Caki2 (cell line): ENCODE measurements at places on chromosomes 3 and 15. TPM values are rescaled to one million over a fixed set of nuclear protein-coding genes. Genes with fewer than 3 reads are reported as not detected.

HIGD2B gene
- not detected in 2 replicates for total RNA-seq

FBXW12 gene
- total RNA-seq: not detected in 2 replicates

CPNE9 gene
- not detected in 2 replicates for total RNA-seq

FHIT gene
- total RNA-seq: 0.35 and 4.8 TPM in 2 replicates

PYGO1 gene
- 0.96 and 1.9 TPM in 2 replicates for total RNA-seq

ZBBX gene
- total RNA-seq: 12.2 TPM in 1 of 2 replicates, not detected in the other

CALML4 gene
- 0.27 and 1.8 TPM in 2 replicates for total RNA-seq

CHRNA3 gene
- not detected in 2 replicates for total RNA-seq

AP3B2 gene
- 5.3 and 6.7 TPM in 2 replicates for total RNA-seq

CFAP161 gene
- 0.98 TPM in 1 of 2 replicates, not detected in the other for total RNA-seq

DNA sequence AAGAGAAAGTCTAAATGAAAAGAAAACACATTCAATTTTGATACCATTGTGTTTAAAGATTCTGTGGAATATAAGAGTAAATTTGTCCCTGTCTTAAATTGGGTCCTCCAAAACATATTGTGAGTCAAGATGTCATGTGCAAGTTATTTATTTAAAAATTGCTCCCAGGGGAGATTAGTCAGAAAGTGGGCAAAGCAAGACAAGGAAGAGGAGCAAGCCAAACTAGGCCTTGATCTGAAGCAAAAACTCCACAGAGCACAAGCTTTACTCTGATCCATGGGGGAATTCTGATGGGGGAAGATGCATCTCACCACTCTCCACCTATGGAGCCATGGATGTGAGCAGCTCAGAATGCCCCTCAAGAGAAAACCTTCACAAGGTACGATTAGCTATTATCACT is 342.8 kb upstream of the IL12A start:
- DNase-seq: no peak

GRCh38 chr3:148958696-148959095 is 32.6 kb upstream of the GYG1 start:
- DNase-seq: no peak

DNA sequence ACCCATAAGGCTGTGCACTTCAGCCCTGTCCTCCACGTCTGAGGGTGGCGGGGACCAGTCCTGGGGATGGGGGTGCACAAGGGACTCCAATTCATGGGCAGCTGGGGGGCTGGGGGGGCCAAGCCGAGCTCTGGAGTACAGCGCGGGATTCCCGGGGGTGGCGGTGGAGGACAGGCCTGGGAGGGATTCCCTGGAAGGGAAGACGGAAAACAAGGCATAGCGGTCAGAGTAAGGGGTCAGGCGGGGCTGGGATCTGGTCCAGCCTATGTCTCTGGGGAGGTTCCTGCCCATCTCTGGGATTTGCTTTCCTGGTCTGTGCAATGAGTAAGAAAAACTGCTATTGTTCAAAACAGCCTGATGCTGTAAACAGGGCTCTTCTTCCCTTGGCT is 8.1 kb upstream of the IGDCC3 start:
- DNase-seq: no peak

GRCh38 chr15:67059127-67059553 is 6.3 kb upstream of the SMAD3 start:
- DNase-seq: no peak

DNA sequence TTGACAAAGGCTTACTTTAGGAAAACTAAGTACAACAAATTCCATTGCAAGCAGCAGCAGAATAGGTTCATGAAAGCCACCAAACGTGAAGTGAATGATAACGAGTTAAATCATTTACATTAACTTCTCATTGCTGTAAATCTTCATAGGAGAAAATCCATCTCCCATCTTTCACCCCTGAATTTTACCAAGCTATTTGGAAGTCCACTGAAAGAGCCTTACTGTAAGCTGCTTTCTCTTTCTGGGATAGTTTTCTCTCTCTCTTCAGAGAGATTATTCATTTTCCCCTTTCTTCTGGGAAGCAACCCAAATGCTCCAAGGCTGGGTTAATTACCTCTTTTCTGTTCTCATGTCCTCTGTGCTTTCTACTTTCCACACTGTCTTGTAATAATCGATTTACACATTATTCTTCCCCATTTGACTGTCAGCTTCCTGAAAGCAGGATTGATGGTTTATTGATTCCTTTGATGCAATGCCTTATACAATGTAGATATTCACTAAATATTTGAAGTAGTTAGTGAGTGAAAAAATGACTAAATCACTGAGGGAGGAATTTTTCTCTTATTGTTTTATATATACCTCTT is 914.3 kb upstream of the ARPP21 start:
- DNase-seq: no peak

DNA sequence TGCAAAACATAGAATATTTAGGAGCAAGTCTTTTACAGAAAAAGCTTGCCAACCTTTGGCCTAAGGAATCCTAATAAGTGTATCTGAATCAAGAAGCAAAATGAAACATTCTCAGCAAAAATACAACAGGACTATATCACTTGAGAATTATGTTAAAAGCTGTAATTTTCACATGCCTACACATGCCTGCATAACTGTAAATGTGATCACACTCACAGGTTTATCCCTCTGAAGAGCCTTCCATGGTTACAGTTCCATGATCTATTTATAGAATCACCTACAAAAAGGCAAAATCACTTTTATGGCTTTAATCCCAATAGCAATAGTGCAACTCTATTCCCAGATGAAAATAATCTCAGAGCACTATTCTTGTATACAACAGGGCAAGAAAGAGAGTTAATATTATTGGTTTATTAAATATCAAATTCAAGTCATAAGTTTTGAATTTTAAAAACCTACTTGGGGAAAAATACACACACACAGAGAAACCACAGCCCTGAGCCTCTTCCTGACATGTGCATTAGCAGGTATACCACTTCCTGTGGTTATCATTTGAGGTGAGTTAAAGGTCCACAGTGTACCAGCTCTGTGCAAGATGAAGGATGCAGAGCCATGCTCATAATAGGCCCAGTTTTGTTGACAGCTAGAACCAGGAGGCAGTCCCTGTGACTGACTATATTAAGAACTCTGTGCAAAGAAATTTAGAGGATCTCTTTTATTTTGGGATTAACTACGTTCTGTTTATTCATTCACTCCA is 252.5 kb upstream of the TGFBR2 start:
- DNase-seq: no peak

GRCh38 chr3:60228823-60229222 is 1022.4 kb downstream of the FHIT start:
- no peak for DNase-seq

DNA sequence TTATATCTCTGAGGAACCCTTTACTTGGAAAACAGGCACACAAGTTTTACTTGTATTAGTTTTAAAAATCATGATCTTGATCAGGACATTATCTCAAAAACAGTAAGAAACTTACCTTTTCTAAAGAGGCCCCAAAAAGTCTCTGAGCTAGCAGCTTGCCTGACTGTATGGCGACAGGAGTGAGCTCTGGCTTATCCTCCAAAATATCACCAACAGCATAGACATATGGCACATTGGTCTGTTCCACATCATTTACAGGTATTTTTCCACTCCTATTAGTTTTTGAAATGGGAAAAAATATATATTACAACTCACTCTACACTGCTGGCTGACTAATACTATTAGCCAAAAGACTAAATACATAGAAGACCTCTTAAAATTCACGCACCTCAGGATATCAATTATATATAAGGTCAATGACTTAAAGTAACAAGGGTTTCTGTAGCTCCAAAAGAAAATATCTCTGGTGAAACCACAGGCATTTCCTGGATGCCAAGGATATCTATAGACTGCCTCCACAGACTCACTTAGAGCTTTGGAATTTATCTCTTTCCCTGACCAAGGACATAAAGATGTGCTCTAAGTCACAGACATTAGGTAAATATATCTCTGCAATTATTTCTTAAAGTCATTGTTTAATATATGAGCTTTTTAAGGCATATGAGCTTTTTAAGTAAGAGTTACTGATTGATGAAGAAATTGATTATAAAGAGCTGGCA is 33.1 kb downstream of the TXNRD3 start:
- DNase-seq: no peak

DNA sequence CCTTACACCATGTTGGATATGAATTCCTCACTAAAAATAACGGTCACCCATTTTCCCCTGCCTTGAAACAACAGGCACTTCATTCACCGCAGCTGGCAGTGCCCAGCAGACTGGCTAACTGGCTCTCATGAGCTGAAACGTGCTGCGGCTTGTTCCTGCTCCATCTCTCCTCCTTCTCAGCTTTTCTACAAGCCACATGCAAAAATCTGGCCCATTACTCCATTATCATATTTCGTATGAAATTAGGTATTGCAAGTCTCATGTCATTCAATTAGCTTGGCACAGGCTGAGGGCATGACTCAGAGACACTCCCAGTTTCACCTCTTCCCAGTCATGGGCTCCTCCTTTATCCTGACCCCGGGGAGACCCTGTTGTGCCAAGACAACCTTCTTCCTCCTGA is 60.0 kb downstream of the MAGEF1 start:
- DNase-seq: no peak

DNA sequence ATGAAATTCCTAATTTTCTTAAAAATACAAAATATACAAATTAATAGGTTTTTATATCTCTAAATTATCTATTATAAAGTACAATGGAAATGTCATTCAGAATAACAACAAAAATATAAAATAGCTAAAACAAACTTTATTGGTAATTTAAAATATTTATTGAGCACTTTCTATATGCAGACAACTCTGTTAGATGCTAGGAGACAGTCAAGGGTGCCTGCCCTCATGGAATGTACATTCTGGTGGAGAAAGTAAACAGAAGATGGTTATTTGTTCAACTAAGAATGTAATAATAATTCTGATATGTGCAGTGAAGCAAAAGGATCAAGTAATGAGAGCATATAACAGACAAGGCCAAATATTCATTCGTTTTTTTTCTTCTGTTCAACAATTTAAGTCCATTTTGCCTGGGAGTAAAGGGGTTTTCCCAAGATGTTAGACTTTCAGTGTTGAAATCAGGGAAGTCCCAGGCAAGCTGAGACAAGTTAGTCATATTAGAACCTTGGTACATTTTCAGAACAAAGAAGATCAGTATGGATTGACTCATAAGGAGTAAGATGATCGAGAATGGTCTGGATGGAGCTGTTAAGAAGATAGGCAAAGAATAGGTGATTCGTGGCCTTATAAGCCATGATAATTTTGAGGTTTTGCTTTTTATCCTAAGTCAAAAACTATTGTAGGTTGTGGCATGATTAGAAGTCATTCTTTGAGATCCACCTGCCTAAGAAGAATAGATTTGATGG is 150.2 kb upstream of the MLF1 start:
- peak; percentile 73 for DNase-seq

- DNase-seq: no peak
These were observed 95.2 kb downstream of the EDEM1 start for GRCh38 chr3:5282703-5283102.

- DNase-seq: peak; percentile 42
These were observed 1305.2 kb downstream of the SI start for GRCh38 chr3:163773136-163773535.

- peak; percentile 34 for DNase-seq
These were observed 135.4 kb downstream of the RAB11A start for GRCh38 chr15:66004618-66005262.

DNA sequence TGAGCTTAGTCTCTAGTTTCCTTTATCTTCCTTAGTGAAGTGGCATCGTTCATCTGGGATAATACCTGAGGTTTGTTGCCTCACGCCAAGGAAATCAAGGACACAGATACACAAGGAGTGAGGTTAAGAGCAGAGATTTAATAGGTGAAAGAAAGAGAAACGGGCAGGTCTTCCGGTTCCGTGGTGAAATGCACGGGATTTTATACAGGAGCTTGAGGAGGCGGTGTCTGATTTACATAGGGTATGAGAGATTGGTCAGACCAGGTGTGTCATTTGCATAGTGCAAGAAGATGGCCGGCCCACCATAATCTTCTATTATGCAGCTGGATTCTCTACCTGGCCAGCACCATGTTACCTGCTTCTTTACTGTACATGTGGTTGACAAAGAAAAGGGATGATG is 17.2 kb downstream of the ARRDC4 start:
- peak; percentile 23 for DNase-seq
